RPMI8226 (cell line): ENCODE measurements at places on chromosomes 16 and 17.
A peak's percentile ranks its signal among the peaks of the same experiment; 100 is the strongest.

GRCh38 chr17:29608986-29609385 lies 13.7 kb downstream of the CORO6 start:
- DNase-seq = no peak

GRCh38 chr17:71527311-71527710 lies 593.5 kb upstream of the SOX9 start:
- DNase-seq = no peak

GRCh38 chr16:79434771-79435170 lies 165.8 kb downstream of the MAF start:
- no peak for DNase-seq

DNA sequence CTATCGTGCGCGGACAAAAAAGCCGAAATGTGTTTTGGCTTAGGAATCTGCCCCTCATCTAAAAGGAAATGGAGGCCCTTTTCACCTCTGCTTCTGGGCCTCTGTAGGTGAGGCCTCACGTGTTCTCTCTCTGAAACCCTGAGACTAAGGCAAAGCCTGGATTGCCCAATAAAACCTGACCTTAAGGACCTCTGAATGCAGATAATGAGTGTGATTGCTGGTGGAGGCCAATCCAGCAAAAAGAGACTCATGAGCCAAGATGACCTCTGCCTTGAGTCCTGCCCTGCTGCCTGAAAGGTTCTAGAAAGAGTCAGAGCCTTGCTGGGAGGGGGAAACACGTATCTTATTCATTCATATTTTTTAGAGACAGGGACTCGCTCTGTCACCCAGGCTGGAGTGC lies 44.5 kb upstream of the ABR start:
- DNase-seq = no peak

DNA sequence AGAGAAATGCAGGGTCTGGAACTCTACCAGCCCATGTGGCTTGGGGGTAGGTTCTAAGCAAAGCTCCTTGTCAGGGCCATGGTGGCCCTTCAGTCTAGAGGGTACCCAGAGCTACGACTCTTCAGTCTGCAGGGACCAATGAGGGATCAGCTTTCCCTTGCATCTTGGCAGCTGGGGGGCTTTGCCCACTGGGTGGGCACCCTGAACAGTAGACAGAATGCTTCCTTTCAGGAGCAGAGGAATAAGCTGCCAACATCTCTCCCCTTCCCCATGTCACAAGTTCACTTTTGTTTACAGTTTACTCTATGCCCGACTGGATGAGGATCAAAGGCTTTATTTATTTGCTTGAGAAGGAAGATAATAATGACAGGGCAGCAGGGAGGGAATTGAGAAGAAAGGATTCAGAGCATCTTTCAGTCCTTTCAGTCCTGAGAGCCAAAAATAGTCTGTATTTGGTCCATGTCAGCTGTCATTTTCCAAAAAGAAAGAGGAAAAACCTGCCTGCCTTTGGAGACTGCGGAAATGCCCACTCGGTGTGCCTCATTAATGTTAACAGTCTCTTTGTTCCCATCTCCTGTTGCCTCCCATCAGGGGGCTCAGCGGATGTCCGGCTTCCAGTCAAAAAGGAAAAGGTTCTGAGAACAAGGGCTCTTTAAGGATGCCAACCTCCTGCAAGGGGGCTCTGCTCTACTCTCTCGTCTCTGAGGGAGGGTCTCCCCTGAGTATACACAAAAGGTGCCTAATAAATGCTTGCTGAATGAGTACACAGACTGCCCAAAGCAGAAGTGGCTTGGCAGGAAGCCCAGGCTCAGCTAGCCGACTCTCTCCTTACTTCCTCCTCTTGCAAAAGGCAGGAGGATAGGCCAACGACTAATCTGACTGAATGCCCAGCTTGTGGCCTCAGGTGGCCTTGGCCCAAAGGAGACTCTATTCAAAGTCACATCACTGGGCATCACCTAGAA lies 17.1 kb downstream of the TRAF4 start:
- peak; percentile 61 for DNase-seq

DNA sequence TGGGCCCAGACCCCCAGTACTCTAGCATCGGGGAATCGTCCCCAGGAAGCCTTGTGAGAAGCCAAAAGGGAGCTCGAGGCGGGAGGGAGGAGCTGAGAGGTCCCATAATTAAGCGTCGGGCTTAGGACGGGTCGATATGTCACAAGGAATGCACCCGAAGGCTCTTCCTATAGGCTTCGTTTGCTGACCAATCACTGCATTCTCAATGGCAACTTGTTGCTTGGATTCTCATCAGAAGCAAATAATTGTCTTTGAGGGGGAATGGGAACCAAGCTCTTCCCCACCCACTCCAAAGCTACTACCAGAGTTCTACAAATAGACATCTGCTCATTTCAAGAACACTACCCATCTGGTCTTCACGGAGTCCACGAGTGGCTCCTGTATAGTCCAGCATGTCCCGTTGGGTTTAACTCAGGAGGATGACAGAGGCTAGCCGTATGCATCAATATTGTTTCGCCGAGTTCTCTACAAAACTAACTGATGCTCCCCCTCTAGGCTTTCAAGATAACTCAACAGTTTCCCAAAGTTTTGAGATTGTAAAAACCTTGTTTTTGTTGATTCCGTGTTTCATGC lies 628 bp upstream of the BLMH start:
- DNase-seq = no peak

DNA sequence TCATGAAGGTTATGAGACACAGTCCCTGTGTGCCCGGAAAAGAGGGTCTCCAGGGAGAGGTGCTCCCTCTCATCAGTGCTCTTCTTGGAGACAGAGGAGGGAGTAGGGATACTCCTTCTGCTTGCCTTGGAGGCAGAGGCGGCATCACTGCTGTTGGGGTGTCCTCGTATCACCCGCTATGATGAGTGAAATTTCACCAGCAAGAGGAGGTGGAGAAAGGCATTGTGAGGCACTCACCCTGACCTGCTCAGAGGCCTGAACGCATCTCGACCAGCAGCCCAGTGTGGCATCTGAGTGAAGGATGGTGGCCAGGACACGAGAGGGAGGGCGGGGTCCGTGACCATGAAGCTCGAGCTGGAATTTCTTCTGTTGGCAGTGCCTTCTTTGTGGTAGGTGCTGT lies 222.1 kb upstream of the CHMP6 start:
- DNase-seq = no peak

DNA sequence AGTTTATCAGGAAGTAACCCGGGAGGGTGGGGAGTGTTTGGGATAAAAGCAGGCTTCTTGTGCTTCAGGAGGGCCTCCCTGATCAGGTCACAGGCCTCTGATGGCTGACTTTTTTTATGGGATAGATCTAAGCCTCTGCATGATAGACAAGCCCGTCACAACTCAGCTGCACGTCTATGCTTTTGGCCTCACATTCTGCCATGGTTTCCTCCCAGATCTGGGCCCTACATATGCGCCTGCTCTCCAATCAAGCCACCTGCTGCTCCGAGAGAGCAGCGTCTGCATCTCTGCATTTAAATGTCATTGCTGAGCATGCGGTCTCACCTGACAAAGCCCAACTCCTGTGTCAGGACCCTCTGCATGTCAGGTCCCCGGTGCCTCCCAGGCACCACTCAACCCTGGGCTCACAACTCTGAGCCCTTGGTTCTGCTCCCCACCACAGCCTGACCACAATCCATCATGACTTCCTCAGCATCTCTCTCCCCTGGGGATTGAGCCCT lies 45.3 kb upstream of the SREBF1 start:
- no peak for DNase-seq

GRCh38 chr16:50204453-50205108 lies 51.5 kb downstream of the TENT4B start:
- no peak for DNase-seq

DNA sequence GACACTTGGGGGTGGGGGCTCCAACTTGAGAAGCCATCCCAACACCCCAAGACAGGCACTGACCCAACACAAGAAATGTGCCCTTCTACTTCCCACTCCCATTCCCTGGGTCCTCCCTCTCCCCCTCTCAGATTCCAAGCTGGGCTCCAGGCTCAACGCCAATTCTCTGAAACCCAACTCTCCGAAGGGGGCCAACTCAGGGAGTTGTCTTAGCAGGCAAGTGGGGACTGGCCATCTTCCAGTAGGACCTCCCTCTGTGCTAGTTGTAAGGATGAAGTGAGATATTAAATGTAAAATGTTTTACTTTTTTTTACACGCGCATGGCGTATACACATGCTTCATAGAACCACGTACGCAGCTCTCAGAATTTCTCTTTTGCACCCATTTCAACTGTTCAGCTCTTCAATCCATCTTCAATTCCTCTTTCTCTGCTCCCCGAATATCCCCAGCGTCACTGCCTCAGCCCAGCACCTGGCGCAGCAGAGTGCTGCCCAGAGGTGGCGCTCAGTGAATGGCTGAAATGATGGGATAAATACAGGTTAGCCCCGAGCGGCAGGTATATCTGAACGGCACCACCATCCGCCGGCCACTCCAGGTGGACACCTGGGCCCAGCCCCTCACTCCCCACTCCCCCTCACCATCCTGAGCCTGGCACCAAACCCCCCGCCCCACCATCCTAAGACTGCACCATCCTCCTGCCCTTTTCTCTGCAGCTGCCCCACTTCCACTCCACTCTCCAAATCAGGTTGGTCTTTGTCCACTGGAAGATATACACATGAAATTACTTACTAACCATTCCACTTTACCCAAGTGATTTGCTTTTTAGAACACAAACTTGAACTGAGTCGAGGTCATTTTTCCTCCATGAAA lies 43.9 kb upstream of the TNRC6C start:
- DNase-seq = peak; percentile 72

- no peak for DNase-seq
These were observed 4.5 kb downstream of the CD79B start for GRCh38 chr17:63927464-63928171.

DNA sequence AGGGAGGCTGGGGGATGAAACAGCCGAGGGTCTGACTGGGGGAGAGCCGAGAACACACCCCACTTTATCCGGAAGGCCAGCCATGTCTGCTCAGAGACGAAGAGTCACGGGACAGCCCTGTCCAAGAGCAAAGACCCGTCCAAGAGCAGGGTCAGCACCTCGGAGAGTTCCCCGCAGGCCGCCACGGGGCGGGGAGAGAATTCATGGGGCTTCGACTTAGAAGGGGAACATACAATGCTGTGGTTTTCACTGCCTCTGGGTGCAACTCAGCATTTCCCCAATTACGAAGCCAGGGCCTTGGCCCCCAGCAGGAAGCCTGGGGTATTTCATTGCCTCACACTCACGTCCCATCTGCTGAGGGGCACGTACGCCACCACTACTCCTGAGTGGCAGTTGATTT lies 59.3 kb downstream of the JPH3 start:
- peak; percentile 76 for DNase-seq

DNA sequence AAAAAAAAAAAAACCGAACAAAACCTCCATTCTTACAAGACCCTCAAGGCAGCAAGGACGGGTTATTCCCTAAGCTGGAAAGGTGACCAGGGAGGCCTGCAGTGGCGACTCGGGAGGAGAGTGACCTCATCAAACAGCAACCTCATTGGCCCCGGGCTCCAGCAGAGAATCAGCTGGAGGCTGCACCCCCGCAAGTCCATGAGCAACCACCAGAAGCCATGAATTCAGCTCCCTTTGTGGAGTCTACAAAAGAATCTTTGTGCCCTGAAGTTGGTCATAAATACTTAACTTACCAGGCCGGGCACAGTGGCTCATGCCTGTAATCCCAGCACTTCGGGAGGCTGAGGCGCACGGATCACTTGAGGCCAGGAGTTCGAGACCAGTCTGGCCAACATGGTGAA lies 80.9 kb upstream of the CREBBP start:
- no peak for DNase-seq

DNA sequence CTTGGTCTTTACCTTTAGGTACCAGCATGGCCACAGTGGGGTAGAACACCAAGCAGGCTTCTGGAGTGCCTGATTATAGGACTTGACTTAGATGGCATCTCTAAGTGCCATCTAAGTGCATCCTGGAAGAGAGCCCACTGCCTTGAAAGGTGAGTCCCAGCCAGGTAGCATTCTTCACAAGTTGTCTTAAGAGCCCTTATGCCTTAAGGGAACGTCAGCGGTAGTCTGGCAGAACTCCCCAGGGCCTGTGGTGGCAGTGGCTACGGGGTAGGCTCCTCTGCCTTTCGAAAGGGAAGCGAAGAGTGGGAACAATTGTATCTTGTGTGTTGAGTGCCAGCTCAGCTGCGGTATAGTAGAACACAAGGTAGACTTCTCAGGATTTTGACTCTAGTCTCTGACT lies 549.0 kb downstream of the HS3ST4 start:
- no peak for DNase-seq

- DNase-seq = no peak
These were observed 616.9 kb upstream of the SOX9 start for GRCh38 chr17:71503710-71504465.

DNA sequence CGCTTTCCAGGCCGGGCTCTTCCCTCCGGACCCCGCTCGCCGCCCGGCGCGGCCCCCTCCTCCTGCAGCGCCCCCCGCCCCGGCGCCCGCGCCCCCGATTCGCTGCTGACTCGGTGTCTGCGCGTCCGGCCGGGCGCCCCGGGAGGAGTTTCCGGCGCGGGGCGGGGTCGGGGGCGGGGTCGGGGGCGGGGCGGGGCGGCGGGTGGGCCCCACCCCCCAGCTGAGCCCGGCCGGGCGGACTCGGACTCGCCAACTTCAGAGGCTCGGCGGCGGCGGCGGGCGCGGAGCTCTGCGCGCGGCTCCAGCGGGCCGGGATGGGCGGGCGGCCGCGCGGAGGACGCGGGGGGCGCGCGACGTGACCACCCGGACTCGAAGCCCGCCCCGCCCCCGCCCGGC lies at the start of gene METRNL:
Gene METRNL, plus strand, starts transcription at position 258 of the 396 bp plus-strand sequence. CDS start 207 bp downstream, outside the sequence.
- peak; percentile 82 for DNase-seq

DNA sequence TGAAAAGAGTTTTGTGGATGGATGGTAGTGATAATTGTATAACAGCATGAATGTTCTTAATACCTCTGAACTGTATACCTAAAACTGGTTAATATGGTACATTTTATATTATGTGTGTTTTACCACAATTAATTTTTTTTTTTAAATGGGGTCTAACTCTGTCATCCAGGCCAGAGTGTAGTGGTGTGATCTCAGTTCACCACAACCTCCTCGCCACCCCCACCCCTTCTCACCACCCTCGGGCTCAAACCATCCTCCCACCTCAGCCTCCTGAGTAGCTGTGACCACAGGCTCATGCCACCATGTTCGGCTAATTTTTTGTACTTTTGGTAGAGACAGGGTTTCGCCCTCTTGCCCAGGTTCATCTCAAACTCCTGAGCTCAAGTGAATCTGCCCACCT lies 123.2 kb downstream of the CDRT15L2 start:
- no peak for DNase-seq

DNA sequence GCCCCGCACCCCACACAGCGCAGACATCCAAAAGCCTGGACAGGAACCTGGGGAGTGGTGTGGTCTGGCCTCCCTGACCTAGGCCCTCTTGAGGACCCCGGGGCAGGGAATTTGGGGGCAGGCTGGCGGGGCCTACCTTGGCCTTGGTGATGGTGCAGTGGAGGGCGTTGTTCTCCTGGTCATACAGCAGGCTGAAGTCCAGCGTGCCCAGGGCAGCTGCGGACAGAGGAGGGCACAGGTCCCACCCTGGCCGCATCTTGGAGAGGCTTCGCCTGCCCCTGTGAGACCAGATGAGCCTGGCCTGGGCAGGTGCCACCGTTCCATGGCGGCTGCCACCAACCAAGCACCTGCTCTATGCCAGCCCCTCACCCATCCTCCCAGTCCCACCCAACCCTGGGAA lies 9.0 kb downstream of the DOC2B start:
- no peak for DNase-seq
